ENCODE measurements at places on chromosomes 12 and 14.

GRCh38 chr14:76763096-76764041, 2.1 kb downstream of the VASH1 start:
- no peak for DNase-seq

- DNase-seq, result no peak
Measured at GRCh38 chr14:29454026-29454693, 473.5 kb downstream of the PRKD1 start.

GRCh38 chr12:105832806-105833205, 305.9 kb downstream of the NUAK1 start:
- no peak for DNase-seq

GRCh38 chr14:56271970-56272369, 153.8 kb downstream of the PELI2 start:
- no peak for DNase-seq

GRCh38 chr12:57781801-57782200, 786 bp upstream of the TSFM start:
- DNase-seq, result no peak

DNA sequence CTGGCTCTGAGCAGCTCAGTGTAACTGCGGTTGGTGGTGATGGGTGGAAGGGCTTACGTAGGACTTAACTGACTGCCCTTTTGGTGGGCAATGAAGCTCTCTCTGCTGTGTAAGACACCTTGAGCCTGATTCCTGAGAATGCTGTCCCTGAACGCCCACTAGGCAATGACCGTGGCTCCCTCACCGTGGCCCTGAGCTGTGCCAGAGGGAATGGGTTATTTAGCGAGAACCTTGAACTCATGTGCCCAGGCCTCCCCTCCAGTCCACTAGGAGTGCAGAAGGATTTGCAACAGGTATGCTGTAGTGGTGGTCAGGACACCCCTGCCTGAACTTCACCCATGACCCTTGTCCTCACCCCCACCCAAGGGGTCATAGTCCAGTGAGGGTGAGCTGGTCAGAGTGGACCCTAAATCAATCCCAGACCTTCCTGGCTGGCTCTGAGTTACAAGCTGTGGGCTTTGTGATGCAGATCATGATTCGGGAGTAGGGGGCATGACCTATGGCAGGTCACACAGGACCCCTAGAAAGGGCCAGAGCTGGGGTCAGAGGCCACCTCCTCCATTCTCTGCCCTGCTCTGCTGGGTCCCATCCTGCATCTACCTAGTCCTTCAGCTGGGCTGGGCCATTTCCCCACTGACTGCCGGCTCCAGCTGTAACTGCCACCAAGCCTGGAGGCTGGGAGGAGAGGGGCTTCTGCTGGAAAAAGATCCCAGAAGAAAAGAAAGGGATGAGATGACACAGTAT, 14.5 kb upstream of the ANKRD33 start:
- no peak for DNase-seq

GRCh38 chr14:50932592-50933495, 11.4 kb downstream of the PYGL start:
- DNase-seq, result no peak

- no peak for DNase-seq
Measured at GRCh38 chr12:31308116-31308515, 17.8 kb downstream of the SINHCAF start.

DNA sequence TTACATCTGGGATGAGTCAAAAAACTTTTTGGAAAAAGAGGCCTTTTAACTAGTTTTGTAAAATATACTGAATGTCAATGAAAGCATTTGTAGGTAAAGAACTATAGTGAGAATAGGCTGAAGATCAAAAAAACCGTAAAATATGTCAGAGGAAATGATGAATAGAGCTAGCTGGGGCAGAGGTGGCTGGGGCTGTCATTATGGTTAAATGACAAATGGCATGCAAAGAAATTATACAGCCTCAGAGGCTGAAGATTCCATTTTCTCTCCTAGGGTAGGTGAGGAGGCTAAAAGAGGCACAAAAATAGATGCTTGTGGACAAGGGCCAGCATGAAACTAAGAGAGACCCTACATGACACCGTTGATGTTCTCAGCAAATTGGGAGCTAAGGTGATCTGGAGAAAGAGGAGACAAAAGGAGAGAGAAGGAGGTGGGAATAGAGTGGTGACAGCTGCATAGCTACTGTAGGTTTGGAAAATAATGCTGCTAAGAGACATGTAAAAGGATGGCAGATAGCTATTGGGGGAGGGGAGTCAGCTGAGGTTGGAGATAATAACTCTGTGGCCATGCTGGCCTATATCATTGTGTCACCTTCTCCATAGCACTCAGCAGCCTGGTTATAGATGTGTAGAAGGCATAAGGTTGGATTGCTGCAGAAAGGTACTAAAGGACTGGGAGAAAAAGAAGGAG, 63.8 kb downstream of the ABCC9 start:
- no peak for DNase-seq

- DNase-seq, result no peak
Measured at GRCh38 chr12:26046906-26047305, 77.9 kb downstream of the BHLHE41 start.

- DNase-seq, result no peak
Measured at GRCh38 chr12:75725521-75726111, 214.2 kb upstream of the KRR1 start.

- DNase-seq, result no peak
Measured at GRCh38 chr14:64632056-64632455, 72.2 kb upstream of the PLEKHG3 start.

DNA sequence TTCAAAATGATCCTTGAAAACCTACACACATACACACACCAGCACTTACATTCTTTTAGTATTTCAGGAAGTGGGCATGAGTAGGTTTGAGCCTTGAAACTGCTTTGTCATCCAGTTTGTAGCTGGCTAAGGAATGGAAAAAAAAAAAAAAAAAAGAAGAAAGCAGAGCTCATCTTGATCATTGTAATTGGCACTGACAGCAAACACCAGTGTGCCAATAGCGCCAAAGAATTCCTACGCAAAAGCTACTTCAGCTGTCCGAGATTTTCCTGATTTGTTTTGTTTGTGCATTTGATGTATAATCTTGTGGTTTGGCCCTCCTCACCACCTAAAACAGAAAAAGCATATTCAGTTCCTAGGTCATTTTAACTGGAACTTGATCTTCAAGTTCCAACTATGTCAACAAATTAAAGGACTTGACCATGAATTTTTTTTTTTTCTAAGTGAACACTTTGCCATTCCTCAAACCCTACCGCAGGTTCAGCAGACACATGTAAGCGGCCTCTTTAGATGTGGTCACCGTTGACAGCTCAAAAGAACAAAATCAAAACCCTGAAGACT, 57.3 kb downstream of the FLRT2 start:
- DNase-seq, result no peak

- DNase-seq, result no peak
Measured at GRCh38 chr14:101130861-101131260, 227.3 kb upstream of the RTL1 start.

DNA sequence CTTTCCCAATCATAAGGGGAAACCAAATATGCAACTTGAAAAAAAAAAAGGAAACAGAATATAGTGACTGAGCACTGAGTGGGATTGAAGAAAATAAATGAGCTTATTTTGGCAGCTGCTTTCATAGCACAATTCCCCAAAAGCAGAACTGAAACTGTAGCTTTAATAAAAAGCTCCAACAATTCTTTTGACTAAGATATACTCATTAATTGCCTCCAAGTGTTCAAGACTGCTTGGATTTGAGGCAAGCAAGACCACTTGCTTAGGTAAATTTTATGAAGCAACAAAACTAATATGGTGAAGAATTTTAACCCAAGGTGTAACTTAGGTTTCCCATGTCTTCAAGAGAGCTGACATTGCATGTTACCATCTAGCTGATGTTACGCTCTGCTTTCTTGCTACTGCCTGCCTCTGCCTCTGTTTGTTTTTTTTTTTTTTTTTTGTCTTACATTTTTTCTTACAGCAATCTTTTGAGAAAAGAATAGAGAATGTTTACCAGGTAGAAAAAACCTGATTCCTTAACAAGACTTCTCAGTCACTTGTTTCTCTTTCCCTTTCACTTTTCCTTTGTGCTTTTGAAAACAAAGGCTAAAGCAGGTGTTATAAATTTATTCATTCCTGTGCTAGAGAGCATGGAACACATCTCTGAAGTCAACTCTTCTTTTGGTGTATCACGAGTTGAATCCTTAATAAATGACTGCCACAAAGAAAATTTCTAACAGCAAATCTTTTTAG, 134.4 kb downstream of the BCAT1 start:
- no peak for DNase-seq

DNA sequence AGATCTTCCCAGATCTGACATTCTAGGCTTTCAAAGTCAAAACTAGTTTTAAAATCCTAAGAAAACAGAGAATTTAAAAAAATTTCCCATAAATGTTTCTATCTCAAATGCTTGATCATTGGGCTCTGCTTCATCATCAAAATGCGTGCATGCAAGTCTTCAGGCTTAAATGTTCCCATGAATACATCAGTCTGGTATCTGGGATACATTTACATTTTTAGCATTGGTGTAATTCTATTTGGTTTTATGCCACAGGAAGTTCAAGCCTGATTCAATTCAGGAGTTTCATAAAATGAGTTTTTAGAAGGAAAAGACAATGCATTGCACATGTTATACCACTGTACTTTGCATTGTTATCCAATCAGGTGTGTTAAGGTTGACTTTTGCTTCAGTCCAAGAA, 336.4 kb downstream of the PCNX1 start:
- DNase-seq, result no peak

DNA sequence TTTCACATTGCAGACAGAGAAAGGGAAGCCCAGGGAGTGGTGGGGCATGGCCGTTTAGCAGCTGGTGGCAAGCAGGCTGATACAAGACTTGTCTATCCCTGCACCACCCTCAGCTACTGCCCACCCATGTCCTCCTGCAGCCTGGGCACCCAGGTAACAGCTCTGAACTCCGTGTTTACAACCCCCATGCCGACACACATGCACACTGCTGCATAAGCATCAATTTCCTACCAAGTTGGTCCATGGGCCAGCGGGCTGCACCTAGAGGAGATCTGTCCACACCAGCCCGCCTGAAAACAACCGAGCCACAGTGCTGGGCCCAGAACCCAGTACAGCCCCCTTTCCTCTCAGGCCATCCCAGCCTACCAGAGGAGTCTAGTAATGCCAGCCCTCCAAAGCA, 75.9 kb upstream of the C14orf180 start:
- DNase-seq, result no peak

- no peak for DNase-seq
Measured at GRCh38 chr12:93530358-93530757, 42.1 kb upstream of the SOCS2 start.
